ENCODE measurements at places on chromosomes 1 and 21.

- no peak for DNase-seq
These were observed 365.8 kb downstream of the SMYD3 start for GRCh38 chr1:246141306-246141705.

GRCh38 chr1:32770741-32771548 is 46.2 kb downstream of the YARS1 start:
- DNase-seq, result no peak

GRCh38 chr1:160779626-160780397 is 16.2 kb upstream of the LY9 start:
- peak; percentile 48 for DNase-seq

GRCh38 chr1:53498555-53499131 is 39.4 kb downstream of the DMRTB1 start:
- peak; percentile 28 for DNase-seq

GRCh38 chr1:167439301-167439988 is 78.9 kb downstream of the CD247 start:
- DNase-seq, result no peak

DNA sequence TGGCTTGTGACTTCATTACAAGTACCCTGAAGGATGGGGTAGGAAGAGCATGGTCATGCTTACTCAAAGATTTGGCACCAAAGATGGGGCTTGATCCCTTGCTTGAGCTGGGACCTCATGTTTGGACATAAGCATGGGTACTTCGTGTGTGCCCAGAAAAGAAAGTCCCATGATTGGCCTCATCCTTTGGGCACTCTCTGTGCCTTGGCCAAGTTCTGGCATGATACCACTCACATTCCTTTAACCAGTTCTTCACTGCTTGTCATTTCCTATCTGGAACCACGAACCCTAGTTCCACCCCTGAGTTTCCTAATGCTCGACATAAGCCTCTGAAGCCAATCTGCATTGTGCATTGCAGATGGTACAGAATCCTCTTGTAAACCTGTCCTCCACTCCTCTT is 107.0 kb downstream of the NAV1 start:
- DNase-seq, result no peak

DNA sequence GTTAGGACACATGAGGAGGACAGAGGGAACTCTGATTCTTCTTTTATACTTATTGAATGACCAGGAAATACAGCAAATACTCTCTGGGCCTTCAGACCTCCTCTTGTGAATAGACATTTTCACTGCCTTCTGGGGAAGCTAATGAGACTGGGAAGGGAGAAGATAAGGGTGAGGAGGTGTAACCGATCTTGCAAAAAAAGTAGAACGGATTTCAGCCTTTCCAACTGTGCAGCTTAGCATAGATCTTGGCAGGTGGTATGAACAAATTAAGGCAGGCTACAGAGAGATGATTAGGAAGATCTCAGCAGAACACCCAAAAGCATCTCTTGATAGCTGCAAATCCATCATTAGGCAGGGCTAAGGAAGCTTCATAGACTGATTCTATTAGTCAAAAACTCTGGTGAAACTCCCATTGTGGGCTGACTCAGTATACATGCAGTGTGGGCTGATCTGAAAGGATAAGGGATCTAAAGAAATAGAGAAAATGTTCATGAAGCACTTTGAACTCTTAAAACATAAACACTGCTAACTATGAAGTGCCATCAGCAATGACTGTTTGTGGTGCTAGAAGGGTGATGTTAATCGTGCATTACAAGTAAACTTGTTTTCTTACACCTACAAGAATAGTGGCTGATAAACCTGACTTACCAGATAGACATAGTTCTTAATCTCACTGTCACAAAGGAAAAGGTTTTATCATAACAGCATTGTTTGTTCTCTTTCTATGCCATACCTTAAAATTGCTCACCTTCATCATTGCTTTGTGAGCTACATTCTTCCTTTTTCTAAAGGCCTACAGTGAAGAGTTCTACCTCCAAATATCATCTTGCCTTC is 85.5 kb upstream of the PALMD start:
- no peak for DNase-seq

DNA sequence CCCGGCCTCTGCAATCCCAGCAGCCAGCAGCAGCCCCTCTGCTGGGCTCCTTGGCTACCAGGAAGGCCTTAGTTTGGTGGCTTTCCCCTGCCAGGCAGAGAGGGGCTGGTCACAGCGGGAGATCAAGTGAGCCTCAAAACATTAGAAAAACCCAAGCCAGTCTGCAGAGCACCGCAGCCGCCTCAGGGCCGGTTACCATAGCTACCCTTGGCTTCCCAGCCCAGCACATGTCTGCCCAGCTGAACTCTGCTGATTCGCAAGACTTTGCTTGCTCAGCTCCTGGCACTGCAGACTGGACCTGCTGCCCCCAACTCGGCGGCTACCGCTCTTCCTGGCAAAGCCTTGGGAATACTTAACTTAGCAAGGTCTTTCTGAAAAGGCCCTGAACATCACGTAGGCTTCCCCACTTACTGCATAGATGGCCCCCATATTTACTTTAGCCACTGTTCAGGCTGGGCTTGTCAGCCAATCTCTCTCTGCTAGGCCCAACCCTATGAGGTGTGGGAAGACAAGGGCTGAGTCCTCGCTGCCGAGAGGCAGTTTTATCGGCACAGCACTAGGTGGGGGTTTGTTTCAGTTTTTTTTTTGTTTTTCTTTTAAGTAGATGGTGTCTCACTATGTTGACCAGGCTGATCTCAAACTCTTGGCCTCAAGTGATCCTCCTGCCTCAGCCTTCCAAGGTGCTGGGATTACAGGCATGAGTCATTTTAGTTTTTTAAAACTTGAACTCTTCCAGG is 28.6 kb upstream of the PLEKHG5 start:
- DNase-seq, result peak; percentile 72

- DNase-seq, result no peak
These were observed 342.9 kb upstream of the PLXNA2 start for GRCh38 chr1:208587110-208587509.
